ENCODE measurements at places on chromosomes 1 and 21. TPM values are rescaled to one million over a fixed set of nuclear protein-coding genes. Genes with fewer than 3 reads are reported as not detected.

FCGR3B gene
- not detected for total RNA-seq

PLA2G2C gene
- not detected for total RNA-seq

OPRD1 gene
- total RNA-seq, result 0.01 TPM

KCNJ10 gene
- not detected for total RNA-seq

KCNE2 gene
- not detected for total RNA-seq
